Activated CD4-positive, CD25-positive, alpha-beta regulatory T cell treated with anti-CD3 and anti-CD28 coated beads, Interleukin-2, amount 50 U/mL, for 24 hours (primary cell): ENCODE measurements at places on chromosomes 4 and X.

GRCh38 chr4:112185334-112185733 lies 40.1 kb downstream of the FAM241A start:
- no peak for ATAC-seq

DNA sequence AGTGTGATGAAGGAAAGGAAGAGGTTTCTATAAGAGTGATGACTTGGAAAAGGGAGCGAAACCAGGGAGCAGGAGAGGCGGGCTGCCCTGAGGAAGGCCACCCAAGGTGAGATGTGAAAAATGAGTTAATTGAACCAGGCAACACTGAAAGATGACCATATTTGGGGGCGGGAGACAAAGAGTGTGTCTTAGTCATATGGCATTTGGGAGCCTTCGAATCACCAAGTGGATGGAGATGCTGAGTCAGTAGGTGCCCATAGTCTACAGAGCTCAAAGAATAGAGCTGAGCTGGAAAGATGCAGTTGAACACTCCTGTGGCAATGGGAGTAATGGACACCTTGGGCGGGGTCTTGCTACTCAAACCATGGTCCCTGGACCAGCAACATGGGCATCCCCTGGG lies 8.3 kb upstream of the TLR8 start:
- no peak for ATAC-seq

GRCh38 chr4:87003266-87003665 lies 68.5 kb downstream of the AFF1 start:
- no peak for ATAC-seq

DNA sequence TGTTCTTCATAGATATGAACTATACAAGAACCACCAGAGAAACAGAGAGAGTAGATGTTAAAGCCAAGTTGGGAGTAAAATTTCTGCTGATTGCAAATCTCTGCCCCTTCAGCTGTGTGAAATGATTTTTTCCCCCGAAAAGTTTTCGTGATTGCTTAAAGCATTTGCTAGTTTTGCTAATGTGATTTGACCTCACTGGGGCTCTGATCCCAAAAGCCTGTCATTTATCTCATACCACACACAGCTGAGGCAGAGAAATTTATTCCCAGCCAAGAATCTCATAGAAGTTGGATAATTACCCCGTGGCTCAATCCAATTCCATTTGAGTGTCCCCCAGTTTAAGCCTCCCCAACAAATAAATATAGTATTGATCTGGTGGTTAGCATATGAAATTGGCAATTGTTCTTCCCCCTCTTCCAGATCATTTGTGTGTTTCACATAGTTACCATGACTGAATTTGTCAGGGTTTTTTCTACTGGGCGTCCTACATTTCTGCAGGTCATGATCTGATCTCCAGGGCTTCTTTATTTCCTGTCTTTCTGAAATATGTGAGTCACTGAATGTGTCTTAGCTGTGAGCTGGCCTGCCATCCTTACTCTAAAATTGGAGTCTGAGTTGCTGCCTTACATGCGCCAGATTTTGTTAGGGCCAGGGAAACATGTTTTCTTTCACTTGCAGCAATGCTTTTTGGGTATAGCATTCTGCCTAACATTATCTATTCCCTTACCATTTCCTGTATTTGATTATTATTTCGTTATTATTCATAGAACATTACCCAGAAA lies 167.5 kb upstream of the FRMPD4 start:
- no peak for ATAC-seq

DNA sequence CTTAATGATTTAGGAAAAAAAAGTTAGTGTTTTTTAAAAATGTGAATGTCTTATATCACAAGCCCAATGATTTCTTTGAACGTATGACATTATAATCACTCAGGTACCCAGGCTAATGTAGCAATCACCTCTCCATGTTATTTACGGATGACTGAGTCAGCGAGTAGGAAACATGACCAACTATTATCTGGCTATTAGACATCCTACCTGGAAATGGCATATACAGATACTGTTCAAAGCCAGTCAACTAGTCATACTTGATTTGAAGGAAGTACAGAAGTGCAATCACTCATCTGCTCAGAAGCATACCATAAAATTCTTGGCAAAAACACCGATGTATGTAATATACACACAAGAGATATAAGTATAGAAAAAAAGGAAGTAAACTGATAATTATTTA lies 732.5 kb downstream of the ARAP2 start:
- ATAC-seq, result no peak

- ATAC-seq, result no peak
Measured at GRCh38 chr4:10094841-10095240, 21.8 kb downstream of the WDR1 start.

DNA sequence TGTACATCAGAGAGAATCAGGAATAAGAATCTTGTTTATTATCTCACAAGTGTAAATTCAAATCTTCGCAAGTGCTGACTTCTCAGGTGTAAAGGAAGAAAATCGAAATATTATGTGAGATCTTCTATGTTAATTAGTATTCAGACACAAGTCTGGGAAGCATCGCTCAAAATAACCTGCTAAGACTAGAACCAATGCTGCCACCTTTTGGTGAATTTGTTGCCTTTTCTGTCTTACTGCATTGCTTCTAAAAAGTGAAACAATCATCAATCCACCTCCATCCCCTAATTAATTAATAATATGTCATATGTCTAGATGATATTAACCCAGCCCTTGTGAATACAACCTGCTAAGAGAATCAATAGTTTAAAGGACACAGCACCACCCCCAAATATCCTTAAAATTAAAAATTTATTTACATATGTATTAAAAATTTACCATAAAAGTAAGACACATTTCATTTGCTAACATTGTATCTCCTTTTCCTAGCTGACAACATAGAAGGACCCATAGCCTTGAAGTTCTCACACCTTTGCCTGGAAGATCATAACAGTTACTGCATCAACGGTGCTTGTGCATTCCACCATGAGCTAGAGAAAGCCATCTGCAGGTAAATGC lies 3.5 kb downstream of the EPGN start:
- no peak for ATAC-seq

DNA sequence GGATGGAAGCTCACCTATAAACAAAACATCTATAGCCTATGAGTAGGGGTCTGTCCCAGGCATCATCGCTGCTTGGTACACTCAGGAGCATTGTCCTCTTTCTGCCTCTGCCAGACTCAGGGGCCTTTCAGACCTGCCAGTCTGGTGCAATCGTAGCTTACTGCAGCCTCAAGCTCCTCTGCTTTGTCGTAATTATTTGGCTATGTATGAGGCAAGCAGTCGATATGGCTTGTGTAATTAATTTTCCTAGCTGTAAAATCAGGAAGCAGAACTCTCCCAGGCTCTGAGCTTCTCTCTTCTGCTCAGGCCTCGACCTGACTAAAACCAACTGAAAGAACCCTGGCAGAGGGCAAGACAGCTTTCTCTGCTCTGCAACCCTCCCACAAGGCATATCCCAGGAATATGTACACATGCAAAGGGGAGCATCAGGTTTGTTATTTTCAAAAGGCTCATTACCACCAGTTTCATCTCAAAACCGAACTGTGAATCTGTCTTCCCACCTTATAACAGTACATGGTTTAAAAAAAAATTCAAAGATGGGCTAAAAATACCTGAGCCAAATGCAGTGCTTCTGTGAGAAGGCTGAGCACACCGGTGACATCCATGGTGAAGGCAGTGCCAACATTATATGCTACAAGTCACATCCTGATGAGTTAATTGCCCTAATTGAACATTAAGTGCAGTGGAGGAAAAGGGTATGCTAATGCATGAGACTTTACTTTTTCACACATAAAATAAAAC lies 309.2 kb upstream of the EMCN start:
- no peak for ATAC-seq

- no peak for ATAC-seq
Measured at GRCh38 chr4:142812091-142812490, 34.0 kb downstream of the INPP4B start.

DNA sequence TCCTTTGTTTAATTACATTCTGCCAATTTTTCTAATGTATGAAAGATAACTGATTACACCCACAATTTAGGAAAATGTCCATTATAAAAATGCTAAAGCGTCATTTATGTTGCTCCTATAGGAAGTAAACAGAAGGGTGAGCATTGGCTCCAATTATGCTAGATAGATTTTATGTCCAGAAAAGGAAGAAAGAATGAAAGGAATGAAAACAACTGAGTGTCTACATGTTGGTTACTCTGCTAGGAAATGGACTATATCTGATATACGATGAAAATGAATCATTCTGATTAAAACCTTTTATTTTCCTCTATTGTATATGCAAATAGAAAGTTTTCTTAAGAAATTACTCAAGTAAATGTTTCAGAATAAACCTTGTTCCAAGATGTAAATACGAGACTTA lies 1.6 kb downstream of the ENAM start:
- ATAC-seq, result no peak

DNA sequence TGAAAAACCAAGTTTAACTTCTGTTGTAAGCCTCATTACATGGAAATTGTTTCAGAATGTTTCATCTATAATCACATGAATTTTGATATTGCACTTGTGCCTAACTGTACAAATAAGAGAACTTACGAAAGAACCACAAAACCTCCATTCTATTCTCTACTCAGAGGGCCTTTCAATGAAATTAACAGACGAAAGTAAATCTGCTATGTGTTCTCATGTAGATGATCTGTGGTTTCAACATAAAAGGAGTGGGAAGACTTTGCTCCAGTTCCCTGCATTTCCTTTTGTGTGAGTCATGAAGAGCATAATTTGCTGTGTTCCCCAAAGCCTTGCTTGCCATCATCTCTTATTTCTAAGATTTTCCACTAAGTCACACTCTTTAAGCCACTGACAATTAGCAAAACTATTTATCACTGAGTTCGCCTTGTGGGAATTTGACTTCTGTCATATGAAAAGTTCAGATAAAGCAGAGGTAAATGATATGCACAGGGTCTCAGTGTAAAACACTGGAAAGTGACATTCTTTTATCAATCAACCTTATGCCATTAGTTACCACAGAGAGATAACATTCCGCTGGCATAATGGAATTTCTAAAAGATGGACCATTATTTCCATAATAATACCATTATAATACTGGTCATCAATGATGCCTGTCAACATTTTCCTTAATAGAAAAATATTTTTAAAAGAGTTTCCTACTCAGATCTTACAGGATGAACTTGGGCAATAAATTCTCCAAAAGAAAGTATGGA lies 329.8 kb downstream of the NR3C2 start:
- ATAC-seq, result peak; percentile 28

DNA sequence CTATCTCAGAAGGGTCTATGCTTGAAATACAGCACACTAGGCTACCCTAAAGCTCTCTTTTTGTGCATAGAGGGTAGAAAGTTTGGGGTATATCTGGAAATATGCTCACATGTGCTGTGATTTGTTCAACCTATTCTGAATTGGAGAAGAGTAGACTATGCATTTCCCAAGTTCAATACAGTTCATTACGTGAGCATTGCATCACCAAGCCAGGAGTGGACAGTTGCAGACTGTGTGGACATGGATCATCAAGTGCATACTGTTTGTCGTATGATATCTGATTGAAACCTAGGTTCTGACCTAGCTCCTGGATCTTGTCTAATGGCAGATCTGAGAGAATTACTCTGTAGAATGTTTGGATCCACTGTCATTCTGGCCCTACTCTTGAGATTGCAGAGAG lies 161.1 kb downstream of the FRAS1 start:
- ATAC-seq, result no peak

DNA sequence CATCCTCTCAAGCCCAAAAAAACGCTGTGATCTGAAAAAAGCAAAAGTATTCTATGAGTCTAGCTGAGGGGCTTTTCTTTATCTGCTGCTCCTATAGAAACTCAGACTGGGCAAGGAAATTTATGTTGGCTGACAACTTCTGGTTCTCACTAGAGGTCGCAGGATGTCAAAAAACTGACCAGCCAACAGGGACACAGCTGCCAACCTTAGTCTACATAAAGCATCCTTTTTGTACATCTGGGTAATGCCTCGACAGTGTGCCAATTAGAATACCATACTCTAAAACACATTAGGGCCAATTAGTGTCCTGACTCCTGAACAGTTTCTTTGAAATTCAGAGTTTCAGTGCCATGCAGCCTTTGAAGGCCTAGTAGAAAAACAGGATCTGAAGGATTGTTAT lies 8.8 kb upstream of the TLL1 start:
- ATAC-seq, result no peak

GRCh38 chrX:107700317-107700774 lies 72.0 kb downstream of the PRPS1 start:
- no peak for ATAC-seq

DNA sequence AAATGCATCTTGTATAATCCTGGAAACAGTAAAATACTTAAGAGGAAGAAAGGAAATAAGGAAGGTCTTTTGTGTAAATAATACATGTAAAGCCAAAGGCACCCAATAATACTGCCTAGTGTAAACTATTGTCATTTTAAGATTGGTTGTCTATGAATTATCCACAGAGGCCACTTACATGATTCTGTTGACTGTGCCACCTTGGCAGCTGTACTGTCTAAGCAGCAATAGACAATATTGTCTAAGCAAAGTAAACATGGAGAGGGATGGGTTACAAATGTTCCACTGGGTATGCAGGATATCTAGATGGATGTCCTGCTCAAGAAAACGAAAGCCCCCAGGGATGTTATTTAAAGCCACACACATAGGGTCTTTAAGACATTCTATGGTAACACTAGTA lies 19.4 kb downstream of the BEND4 start:
- no peak for ATAC-seq

GRCh38 chr4:4884611-4885010 lies 25.1 kb downstream of the MSX1 start:
- ATAC-seq, result no peak

GRCh38 chr4:24885342-24885741 lies 27.5 kb downstream of the CCDC149 start:
- no peak for ATAC-seq

GRCh38 chrX:46695491-46695890 lies 63.4 kb downstream of the SLC9A7 start:
- no peak for ATAC-seq

DNA sequence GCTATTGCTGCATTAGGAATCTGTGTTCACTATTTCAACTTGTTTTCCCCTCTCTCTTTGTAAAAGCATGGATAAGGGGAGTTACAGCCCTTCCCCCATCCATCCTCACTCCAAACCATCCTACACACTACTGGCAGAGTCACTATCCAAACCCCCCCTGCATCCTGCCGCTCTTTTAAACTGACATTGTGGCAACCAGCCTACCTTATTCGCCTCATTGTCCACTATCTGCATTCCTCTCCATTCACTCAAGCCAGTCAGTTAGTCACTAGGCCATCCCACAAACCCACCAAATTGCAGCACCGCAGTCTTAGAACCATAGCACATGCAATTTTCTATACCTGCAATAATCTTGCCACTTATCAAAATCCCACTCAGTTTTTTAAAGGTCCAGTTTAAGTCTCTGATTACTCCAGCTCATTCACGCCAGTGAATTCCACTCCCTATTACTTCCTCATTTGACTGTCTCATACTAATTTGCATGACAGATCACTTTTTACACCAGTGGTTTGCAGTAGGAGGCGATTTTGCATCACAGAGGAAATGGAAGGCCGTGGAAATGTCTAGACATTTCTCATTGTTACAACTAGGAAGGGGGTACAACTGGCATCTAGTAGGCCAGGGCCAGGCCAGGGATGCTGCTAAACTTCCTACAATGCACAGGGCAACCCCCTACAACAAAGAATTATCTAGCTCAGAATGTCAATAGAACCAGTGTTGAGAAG lies 181.8 kb downstream of the HS6ST2 start:
- no peak for ATAC-seq
